ENCODE measurements at places on chromosomes 11 and 22.

- DNase-seq, result no peak
Measured at GRCh38 chr11:128843198-128843785, 23.8 kb downstream of the KCNJ1 start.

DNA sequence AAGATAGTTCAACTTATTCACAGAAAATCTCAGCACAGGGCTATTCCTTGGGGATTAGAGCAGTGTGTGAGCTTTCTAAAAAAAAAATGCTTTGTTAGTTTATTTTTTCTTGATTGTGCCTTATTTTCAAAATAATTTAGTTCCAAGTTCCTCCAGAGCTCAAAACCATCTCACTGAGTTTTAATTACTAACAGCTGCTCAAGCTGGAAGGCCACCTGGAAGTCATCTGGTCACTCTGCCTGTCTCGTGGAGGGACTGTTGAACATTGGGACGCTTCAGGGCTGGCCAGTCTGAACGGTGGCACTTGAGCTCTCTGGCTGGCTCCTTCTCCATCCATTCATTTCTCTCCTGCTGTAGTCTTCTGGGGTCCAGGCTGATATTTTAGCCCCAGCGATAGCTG lies 4.0 kb downstream of the OR51E1 start:
- DNase-seq, result no peak

DNA sequence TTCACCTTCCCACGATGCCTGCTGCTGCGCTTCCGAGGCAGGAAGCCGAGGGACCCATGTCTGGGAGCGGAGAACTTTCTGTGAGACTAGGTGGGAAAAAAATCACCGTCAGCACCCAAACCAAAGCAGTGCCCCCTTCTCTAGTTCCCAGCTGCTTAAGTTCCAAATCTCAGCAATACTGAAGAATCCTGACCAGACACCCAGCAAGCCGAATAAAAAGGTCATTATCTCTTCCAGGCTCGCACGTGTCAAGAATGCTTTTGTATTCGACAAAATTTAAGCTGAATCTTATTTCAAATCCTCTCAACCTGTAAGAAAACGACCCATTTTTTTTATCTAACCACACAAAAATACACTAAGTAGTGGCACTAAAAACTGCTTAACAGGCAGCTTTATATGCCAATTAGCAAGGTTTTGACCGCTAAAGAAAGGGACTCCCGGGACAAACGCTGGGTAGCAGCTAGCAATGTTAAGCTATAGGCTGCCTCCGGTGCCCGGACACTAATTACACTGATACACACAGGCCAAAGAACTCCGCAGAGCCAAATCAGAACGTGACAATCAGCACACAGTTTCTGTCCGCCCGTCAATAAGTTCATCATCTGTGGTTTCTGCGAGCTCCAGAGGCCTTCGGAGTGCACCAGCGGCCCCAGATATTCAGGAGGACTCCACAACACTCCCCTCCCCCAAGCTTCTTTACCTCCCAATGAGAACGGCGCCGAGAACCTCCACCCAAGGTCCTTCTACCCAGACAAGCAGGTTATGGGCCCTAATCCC lies 728 bp downstream of the RPL3 start:
- DNase-seq, result peak; percentile 61

DNA sequence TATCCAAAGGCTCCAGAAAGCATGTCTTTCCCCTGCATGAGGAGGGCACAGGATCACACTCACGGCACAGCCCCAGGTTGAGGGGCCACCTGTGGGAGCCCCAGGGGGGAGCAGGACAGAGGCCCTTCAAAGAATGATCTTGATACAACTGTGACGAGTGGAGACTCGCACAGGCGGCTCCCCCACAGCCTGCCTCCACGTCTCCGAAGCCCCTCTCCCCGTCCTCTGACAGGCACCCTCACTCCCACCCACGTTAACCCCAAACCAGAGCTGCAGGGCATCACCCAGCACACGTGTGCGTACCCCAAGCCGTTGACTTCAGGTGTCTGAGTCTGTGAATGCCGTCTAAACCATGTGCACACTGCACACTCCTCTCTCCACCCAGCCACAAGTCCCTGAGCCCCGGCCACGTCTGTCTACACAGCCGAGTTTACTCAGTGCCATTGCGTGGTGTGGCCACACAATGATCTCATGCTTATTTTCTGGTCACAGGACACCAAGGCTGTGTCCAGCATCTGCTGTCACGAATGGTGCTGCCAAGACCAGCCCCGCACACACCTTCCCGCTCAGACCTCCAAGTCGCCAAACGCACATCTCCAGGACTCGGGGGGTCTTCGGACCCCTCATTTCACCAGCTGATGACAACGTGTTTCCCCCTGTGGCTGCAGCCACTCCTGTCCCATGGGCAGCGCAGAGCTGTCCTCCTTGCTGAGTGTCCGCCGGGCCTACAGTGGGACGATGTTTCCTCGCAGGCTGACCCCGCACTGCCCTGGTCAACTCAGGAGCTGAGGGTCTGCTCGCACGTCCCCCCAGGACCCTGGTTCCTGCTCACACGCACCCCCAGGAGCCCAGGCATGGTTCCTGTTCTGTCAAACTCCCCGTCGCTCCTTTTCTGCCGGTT lies 251.2 kb downstream of the BRD1 start:
- no peak for DNase-seq

DNA sequence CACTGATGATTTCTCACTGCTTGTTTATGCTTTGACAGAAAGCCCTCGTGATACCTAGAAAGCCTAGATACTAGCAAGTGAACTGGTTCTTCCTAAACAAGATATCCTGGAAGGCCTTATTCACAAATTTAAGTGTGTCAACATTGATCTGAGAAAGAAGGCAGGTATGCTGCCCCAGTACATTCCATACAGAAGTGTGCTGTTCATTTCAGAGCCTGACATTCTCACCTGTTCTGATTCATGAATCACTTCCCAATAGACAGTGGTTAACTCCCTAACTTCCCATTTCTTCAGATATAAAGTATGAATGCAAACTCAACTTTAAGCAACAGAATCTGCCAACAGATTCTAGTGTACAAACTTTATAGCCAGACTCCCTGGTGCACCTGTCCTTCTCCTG lies 15.5 kb upstream of the RASSF10 start:
- no peak for DNase-seq

- no peak for DNase-seq
Measured at GRCh38 chr11:64765851-64766665, 6.3 kb upstream of the PYGM start.

- DNase-seq, result no peak
Measured at GRCh38 chr11:112296044-112296443, 35.4 kb upstream of the PLET1 start.

DNA sequence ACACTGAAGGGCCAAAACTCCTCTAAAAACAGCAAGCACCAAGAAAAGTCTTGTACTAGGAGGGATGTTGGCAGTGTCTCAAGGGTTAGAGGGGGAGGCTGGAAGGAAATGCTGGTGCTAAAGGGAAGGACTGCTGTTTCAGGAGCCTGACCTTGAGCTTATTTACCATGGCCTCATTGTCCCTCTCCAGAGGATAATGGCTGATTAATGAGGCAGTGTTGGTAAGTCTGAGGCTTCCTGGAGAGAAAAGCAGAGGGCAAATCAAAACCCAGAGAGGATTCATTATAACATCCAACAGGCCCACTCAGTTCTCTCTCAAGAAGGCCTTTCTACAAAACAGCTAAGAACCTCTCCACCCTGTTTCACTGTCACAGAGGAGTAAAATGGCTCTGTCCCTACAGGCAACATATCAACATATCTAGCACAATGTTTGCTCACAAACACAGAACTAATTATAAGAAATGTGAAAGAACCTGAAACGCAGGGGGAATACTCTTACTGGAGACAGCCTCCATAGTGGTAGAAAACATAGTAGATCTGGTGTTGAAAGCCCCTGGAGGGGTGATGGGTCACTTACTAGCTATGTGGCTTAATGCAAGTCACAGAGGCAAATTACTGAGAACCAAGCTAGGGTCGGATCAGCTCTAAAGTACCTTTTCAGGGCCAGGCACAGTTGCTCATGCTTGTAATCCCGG lies 31.4 kb downstream of the NUMA1 start:
- DNase-seq, result no peak

- DNase-seq, result peak; percentile 74
Measured at GRCh38 chr11:66100272-66101065, 30.4 kb downstream of the PACS1 start.

- no peak for DNase-seq
Measured at GRCh38 chr22:39177456-39177775, 24.9 kb upstream of the CBX7 start.

DNA sequence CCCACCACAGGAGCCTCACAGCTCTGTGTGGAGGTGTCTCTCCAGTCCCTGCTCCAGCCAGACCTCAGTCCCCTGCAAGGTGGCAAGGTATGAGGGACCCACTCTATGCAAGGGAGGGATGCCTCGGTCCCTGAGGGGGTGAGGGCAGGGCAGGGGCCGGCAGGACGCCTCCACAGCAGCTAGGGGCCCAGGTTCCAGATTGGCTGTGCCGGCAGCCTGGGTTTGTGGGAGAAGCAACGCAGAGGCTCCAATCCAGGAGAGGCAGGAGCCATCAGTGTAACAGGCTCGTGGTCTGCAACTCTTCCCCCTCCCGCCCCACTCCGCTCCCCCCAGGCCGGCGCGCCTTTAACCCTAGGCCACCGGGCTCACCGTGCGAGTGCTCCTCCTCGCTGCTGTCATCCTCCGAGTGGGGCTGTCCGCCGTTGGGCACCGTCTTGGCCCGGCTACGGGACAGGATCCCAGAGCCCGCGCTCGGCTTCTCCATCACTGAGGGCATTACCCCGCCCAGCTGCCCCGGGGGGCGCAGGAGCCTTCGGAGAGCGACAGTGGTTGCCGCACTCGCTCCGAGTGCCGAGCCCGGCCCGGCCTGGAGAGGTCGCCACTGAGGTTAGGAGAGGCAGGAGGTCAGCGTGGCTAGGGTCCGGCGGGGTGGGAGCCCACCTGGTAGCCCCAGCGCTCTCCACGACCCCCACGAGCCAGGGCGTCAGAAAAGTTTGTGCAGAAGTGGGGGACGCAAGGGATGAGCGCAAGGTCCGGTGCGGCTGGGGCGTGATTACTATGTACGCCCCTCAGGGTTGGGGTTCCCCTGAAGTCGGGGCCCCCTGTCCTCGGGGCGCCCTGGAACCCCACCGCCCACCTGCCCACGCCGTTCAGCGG lies 765 bp downstream of the RCOR2 start:
- DNase-seq, result peak; percentile 34

DNA sequence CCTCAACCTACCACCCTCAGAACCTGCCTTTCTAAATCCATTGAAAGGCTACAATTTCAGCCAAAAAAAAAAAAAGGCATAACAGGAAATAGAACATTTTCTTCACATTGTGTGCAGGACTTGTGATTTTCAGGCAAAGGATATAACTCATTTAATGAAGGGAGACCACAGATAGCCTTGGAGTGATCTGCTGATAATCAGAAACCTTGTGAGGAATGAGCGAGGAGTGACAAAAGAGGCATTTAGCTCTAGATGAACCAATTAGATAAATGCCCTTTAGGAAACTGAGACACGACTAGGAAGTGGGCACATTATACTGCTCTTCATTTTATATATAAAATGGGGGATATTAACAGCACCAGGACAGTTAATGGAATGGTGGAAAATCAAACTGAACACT lies 216.5 kb upstream of the GRIA4 start:
- no peak for DNase-seq

DNA sequence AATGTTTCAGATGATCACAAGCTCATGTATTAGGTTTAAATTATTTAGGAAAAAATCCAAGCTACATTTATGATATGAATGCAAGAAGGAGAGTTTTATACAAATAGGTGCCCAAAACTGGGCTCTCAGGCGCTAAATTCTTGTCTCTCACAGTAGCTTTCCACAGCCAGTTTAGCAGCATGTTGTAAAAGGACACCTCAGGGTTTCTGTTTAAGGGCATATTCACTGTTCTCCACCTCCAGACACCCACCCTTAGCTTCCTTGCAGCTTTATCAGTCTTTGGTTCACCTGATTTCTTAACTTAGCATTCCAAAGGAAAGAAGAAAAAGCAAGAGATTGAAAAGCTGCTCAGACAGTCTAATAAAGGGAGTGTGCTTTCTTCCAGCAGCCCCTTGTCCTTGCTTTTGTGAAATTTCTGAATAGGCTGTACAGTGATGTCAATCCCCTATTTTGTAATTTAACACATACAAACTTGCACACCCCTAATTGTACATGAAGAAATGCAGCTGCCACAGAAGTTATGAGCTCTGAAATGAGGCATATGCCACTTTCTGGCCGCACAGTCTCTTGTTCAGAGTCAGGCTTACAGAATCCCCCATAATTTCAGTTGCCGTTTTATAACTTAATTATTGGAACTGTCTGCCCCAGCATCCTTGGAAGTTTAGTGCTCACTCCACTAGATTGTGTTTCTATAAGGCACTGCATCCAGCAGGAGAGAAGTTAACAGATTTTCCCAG lies 262.1 kb downstream of the DDX10 start:
- DNase-seq, result no peak

- no peak for DNase-seq
Measured at GRCh38 chr11:116043857-116044256, 539.6 kb upstream of the CADM1 start.

DNA sequence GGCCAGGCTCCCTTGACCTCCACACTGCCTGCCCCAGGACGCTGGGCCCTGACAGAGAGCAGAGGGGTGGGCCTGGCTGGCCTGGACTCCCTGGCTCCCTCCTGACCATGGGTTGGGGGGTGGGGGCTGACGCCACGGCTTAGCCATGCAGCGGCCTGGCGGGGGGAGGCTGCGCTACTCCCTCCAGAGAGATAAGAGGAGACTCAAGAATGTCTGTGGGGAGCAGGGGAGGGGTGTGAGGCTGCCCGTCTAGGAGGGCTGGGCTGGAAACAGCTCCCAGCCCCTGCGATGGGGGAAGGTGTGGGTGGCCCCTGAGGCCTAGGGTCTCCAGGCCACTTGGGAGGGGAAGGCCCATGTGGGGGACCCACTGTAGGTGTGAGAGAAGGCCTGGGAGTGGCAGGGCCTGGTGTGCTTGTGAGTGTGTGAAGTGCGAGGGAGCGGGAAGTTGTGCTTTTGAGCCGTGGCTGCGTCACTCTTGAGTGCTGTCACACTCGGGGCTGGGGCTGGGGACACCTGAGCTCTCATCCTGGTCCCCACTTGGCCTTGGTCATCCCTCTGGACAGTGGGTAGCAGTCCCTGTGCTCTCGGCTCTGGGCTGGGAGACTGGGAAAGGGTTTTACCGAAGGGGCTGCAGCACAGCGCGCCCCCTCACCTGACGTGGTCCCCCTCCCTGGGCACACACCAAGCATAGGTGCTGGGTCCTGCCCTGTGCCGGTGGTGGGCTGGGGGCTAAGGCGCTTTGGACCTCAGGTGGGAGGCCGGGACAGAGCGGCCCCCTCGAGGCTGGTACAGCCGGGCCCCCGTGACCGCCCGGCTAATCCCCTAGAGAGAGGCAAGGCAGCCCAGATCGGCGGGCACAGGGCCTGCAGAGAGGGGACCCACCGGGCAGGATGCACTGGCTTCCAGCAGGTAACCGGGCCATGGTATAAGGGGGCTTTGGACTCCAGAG lies 2.4 kb downstream of the MYRF start:
- no peak for DNase-seq

Data from CD4-positive, alpha-beta T cell treated with Interleukin-10 for 1 hour (primary cell).